DMS 273 treated with DMSO at 0.1 percent for 48 hours (cell line): ENCODE measurements at places on chromosomes 13 and 19.

DNA sequence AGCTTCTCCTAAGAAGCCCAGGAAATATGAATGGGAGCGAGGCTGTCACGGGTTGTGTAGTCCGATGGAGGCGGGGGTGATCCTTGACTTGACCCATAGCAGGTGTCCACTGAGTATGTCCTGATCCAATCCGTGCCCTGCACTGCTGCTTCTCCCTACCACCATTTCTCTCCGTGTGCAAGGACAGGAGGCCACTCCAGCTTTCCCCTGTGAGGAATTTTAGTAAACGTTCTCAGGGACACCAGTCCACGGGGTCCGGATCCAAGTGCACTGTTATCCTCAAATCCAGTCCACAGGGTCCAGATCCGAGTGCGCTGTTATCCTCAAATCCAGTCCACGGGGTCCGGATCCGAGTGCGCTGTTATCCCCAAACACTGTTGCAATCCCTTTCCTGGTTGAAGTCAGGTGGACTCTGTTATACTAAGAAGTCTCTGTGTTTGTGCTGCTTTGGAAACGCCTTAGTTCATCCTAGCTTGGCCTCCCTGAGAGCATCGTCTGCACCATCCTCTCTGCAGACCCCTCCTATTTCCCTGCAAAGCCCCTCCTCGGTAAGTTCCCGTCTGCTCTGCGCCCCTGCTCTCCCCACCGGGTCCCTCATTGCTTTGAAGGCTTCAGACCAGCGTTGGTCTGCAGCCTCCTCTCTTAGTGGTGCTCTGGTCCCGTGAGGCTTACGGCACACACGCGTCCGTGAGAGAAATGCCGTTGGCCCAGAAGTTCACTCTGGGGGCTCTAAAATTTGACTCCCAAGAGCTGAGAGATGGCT lies 303.5 kb downstream of the TEX29 start:
- DNase-seq, result no peak

DNA sequence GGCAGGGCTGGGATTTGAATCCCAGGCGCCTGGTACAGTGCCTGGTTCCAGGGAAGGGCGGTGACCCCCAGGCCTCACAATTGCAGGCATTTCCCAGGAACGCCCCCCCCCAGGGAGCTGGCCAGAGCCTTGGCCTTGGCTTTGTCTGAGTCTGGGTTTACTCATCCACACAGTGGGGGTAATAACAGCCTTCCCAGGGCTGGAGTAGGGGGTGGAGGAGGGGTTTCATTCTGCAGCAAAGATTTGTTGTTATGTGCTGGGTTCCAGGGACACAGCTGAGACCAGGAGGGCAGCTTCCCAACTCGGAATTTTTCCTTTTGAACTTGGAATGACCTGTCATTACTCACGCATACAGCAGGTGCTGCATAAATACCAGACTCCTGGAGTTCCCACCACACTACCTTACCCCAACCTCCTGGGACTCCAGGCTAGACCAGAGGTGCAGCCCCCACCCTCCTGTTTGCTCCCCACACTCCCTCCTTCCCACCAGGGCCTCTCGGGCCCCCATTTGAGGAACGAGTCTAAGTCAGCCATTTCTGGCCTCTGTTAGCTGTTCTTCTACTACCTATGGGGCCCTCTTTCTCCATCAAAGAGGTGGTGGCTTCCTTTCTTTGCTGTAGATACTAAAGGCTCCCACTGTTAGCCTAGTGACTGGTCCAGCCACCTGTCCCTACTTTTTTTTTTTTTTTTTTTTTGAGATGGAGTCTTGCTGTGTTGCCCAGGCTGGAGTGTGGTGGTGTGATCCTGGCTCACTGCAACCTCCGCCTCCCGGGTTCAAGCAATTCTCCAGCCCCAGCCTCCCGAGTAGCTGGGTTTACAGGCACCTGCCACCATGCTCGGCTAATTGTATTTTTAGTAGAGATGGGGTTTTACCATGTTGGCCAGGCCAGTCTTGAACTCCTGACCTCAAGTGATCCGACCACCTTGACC lies 1.6 kb upstream of the ADAMTS10 start:
- no peak for DNase-seq

- DNase-seq, result no peak
Observed at GRCh38 chr13:113364901-113365582, 1.1 kb upstream of the GRTP1 start.

- DNase-seq, result no peak
Observed at GRCh38 chr19:29211562-29212355, 1.2 kb downstream of the UQCRFS1 start.

GRCh38 chr19:38784224-38784623 lies 4.8 kb upstream of the LGALS7B start:
- no peak for DNase-seq

GRCh38 chr19:9847087-9847671 lies 12.1 kb downstream of the PIN1 start:
- peak; percentile 7 for DNase-seq

GRCh38 chr13:41267106-41267505 lies 3.7 kb upstream of the MTRF1 start:
- DNase-seq, result no peak

- DNase-seq, result no peak
Observed at GRCh38 chr19:1028062-1028926, 1.9 kb downstream of the CNN2 start.

- no peak for DNase-seq
Observed at GRCh38 chr13:98240135-98240534, 63.1 kb upstream of the RNF113B start.

- DNase-seq, result no peak
Observed at GRCh38 chr19:46791944-46792343, 3.5 kb upstream of the SLC1A5 start.

DNA sequence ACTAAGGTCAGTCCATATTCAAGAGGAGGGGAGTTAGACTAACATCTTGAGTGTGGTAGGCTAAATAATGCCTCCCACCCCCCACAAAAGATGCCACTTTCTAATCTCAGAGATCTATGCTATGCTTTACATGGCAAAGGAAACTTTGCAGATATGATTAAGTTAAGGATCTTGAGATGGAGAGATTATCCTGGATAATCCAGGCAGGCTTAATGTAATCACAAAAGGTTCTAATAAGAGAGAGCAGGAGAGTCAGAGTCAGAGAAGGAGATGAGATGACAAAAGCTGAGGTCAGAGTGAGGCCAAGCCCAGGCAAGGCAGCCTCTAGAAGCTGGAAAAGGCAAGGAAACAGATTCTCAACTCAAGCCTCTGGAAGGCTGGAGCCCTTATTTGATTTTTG lies 1011.6 kb downstream of the PCDH9 start:
- no peak for DNase-seq

GRCh38 chr19:1668486-1669270 lies 16.3 kb upstream of the TCF3 start:
- DNase-seq, result no peak

DNA sequence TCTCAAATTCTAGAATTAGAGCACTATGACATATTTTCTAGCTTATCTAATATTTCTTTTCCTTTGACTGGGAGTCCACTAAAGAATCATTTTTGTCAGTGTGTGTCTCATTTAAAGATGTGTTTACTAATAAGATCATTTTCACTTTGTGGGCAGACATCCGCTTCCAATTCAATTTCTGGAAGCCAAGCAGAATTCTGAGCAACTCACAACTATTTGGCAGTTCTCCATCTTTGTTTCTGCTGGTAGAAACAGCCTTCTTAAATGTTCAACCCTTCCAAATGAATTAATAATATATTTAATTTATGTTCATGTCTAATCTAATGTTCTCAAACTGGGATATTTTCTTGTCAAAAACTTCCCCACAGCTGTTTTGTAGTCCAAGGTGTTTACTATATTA lies 411.8 kb downstream of the KCTD12 start:
- DNase-seq, result no peak

- DNase-seq, result no peak
Observed at GRCh38 chr13:35473206-35473775, 3.2 kb downstream of the MAB21L1 start.

- DNase-seq, result no peak
Observed at GRCh38 chr13:41058295-41059070, 2.8 kb upstream of the WBP4 start.

- no peak for DNase-seq
Observed at GRCh38 chr19:46131485-46132143, 7.1 kb upstream of the IGFL3 start.

- no peak for DNase-seq
Observed at GRCh38 chr19:807627-808422, 10.6 kb downstream of the PTBP1 start.

- no peak for DNase-seq
Observed at GRCh38 chr13:102045731-102046130, 356.1 kb downstream of the FGF14 start.

DNA sequence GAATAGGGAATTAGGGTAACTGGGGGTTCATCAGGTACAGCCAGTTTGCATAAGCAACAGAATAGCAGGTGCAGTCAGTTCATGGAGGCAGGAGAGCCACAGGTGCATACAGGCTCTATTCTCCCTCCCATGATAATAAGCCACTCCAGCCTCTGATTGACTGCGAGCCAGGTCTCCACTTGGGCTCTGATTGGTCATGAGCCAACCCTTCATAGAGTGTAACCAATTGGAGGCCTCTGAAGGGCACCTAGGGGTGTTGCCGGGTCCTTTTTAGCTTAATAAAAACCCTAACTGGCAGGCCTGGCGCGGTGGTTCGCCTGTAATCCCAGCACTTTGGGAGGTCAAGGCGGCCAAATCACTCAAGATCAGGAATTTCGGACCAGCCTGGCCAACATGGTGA lies 8.7 kb upstream of the CKM start:
- DNase-seq, result no peak

- no peak for DNase-seq
Observed at GRCh38 chr19:45922281-45922680, 7.7 kb upstream of the NANOS2 start.

DNA sequence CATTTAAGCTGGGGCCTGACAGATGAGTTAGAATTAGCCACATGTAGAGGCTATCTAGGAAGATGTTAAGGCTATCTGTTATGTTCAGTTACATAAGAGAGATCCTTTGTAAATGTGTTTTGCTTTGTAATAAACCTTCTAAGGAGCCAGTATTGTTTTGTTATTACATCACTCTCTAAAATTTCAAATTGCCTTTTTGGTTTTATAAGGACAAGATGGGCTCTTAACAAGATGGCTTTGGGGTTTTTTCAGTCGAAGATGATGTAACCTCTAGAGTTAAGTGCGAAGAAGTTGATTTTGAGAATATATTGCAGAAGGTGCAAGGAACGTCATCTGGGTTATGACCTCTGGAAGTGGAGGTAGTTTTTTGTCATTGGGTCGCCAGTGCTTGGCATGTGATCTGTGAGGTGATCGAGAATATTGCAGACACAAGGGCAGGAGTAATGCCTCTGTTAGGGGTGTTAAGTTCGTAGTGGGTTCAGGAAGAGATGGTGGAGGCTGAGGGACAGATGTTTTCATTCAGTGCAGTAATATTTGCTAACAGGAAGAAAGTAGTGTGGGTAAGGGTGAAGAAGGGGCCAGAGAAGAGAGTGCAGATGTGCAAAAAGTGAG lies 12.7 kb downstream of the LSM14A start:
- DNase-seq, result no peak

DNA sequence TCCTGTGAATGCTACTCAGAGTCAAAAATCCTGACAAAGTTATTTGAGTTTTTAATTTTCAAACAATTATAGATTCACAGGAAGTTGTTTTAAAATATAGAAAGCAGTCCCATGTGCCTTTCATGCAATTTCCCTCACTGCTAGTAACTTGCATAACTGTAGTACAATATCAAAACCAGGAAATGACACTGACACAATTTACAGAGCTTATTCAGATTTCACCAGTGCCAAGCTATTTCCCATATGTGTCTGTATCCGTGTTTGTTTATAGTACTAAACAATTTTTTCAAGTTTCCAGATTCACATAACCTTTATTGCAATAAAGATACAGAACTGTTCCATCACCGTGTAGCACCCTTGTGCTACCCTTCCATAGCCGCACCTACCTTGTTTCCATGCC lies 934.6 kb downstream of the PCDH17 start:
- DNase-seq, result no peak

GRCh38 chr19:4294389-4294788 lies 7.8 kb downstream of the TMIGD2 start:
- DNase-seq, result no peak

- DNase-seq, result no peak
Observed at GRCh38 chr13:104181526-104182231, 1115.5 kb upstream of the SLC10A2 start.

- no peak for DNase-seq
Observed at GRCh38 chr13:27632214-27632613, 10.5 kb downstream of the POLR1D start.

DNA sequence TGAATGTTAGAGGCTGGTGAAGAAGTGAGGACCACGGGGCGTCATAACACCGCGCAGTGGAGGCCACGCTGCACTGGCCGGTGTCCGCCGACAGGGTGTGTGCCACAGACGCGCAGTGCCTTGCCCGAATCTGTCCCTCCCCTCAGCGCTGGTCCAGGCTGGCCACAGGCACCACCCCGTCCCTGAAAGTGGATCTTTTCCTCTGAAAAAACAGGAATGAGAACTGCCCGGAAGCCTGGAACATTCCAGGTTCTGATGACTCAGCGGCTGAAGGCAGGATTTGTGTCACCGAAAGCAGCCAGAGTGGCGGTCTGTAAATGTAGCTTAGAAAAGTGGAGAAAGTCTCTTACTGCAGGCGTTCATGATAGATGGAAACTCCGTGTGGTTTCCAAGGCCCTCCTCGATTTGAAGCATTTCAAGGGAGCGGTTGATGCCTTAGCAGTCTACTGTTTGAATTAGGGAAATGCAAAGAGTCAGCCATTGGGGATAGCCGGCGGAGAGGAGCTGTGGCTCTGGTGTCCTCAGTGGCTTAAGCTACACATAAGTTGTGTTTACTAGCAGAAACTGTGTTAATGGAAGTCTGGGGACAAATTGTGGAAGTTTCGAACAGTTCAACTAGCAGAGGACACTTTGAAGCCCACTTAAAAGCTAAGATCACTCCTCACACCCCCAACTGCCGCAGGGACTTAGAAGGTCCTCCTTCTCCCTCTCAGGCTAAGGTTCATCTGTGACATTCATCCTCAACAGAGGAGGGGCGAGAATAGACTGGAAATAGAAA lies 70.8 kb downstream of the NUFIP1 start:
- peak; percentile 76 for DNase-seq

- DNase-seq, result no peak
Observed at GRCh38 chr19:50928831-50929230, 17.6 kb upstream of the KLK4 start.

- DNase-seq, result no peak
Observed at GRCh38 chr13:22693691-22694090, 487.1 kb upstream of the SGCG start.

- DNase-seq, result no peak
Observed at GRCh38 chr13:29101409-29101808, 281.3 kb downstream of the MTUS2 start.

DNA sequence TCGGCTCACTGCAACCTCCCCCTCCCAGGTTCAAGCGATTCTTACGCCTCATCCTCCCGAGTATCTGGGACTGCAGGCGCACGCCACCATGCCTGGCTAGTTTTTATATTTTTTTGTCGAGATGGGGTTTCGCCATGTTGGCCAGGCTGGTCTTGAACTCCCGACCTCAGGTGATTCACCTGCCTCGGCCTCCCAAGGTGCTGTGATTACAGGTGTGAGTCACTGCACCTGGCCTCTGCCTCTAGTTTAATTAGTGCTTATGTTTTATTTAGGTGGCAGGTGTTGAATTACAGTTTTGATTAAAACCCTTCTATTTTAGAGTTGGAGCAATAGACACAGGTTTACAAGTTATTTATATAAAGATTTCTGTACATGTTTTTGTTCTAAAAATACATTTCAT lies 42.8 kb downstream of the ATP11A start:
- DNase-seq, result no peak

- DNase-seq, result no peak
Observed at GRCh38 chr13:33032037-33032625, 15.9 kb downstream of the KL start.

GRCh38 chr13:114056205-114057013 lies 76.0 kb downstream of the RASA3 start:
- DNase-seq, result no peak

GRCh38 chr13:113357529-113357928 lies 6.4 kb downstream of the GRTP1 start:
- no peak for DNase-seq
